ENCODE measurements at places on chromosomes 3 and 15. TPM values are rescaled to one million over a fixed set of nuclear protein-coding genes. Genes with fewer than 3 reads are reported as not detected.

Gene PLA2G4F
- 5.2 TPM for total RNA-seq

Gene PTPN9
- 39.0 TPM for total RNA-seq

Gene ZIC1
- total RNA-seq = not detected

Gene HERC2
- total RNA-seq = 59.0 TPM

Gene RBPMS2
- 1.9 TPM for total RNA-seq

Gene PLIN1
- not detected for total RNA-seq

Gene LRRN1
- total RNA-seq = 26.8 TPM

Gene ACP3
- 1.8 TPM for total RNA-seq

Gene ADAMTS9
- 217 TPM for total RNA-seq

Gene SCN11A
- 0.27 TPM for total RNA-seq

Gene LTF
- not detected for total RNA-seq

Gene GOLGA8T
- total RNA-seq = 0.27 TPM

DNA sequence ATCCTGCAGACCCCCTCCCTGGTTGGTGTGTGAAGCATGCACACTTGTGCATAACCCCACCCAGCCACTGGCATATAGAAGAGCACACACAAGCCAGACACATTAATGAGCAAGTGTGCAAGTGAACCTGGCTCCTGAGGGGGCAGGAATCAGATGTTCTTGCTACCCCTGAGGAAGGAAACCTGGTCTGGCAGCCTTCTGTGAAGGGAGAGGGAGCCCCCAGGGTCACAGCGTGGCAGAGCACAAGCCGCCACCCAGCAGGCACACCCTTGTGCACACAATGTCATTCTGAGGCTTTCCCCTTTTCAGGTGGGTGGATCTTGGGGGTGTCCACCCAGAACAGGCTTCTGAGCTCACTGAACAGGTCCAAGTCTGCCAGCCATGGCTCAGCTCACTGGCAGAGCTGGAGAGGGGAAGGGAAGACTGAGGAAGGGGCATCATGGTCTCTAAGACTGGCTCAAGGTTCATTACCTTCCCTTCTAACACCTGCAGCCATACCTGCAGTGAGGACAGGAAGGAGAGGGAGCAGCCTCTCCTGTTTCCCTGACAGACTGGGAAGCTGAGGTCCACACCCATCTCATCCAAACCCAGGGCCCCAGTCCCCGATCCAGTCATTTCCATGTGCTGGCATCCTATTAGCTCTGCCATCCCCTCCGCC is 31.6 kb upstream of the SEMA3F start:
- no peak for DNase-seq

- no peak for DNase-seq
Measured at GRCh38 chr3:113211330-113212149, at the start of gene BOC. Gene BOC, plus strand, starts transcription at chr3:113211557. Its CDS starts 38,246 bp downstream, at chr3:113249803.

DNA sequence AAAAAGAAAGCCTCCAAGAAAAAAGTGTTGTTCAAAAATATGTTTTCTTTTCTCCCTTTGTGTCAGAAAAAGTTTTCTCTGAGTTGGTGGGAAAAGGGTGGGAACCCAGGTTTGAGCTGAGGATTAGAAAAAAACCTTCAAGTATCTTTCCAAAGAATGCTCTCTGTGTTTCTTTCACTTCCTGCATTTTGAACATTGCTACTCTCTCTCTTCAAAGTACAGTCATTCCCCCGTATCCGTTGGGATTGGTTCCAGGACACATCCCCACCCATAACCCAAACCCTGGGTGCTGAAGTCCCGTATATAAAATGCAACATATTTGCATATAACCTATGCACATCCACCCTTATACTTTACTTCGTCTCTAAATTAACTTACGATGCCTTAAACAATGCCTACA is 139.6 kb downstream of the TMCO5A start:
- no peak for DNase-seq

GRCh38 chr15:100461049-100461448 is 67.7 kb downstream of the CERS3 start:
- DNase-seq = no peak

GRCh38 chr3:184808021-184808420 is 3.9 kb upstream of the VPS8 start:
- DNase-seq = no peak

- no peak for DNase-seq
Measured at GRCh38 chr3:115165701-115166100, 18.6 kb upstream of the ZBTB20 start.

DNA sequence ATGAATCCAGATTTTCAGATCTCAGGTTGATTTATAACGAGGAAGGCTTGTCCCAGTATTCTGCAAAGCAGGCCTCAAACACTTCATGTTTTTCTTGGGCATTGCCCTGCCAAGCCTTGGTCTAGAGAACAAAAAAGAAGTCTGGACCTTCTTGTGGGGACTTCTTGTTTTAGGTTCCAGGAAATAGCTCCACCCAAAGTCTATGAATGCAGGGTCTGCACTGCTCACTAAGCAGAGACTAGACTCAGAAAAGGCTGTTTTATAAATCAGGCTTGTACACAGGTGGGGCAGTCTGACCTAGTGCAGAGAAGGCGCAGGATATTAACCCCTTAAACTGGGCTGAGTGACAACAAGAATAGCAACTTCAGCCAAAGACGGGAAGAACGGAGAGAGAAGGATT is 44.3 kb downstream of the GLB1 start:
- no peak for DNase-seq

- no peak for DNase-seq
Measured at GRCh38 chr15:35929740-35930444, 383.9 kb upstream of the DPH6 start.

DNA sequence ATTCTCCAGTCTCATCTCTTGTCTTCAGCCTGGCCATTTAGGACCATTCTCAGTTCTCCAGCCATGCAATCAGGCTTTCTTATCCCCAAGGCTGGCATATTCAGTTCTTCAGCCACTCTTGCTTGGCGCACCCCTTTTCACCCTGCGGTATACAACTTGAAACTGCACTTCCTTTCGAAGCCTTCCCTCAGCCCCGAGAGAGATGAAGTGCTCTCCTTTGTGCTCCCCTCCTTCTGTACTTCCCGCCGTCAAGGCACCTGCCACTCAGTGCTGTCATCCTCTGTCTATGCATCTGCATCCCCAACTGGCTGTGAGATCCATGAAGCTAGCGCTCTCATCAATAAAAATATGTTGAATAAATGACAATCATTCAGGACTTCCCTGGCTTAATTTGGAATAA is 45.7 kb downstream of the MORC1 start:
- DNase-seq = no peak

DNA sequence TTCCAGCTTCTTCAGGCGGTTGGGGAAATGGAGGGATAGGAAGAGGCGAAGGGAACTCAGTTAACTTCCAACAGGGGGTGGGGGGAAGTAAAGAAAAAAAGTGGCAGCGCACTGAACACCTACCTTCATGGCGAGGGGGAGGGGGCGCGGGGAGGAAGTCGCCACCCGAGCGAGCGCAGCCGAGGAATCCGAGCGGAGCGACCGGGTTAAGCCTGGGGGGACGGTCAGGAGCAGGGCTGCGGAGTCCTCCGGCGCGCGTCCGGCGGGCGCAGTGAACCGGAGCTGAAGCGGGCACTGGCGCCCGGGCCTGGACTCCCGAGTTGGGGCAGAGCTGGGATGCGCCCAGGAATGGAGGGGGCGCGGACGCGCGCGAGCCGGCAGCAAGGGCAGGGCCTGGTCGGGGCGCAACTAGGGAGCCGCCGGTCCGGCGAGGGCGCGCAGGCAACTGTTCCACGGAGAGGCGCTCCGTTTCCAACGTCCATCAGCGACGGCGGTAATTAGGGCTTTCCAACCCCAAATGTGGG is at the start of gene WNT5A:
Gene WNT5A (minus strand): TSS at position 450 of the 524 bp plus-strand sequence. CDS start 321 bp downstream, at position 129.
- DNase-seq = no peak

DNA sequence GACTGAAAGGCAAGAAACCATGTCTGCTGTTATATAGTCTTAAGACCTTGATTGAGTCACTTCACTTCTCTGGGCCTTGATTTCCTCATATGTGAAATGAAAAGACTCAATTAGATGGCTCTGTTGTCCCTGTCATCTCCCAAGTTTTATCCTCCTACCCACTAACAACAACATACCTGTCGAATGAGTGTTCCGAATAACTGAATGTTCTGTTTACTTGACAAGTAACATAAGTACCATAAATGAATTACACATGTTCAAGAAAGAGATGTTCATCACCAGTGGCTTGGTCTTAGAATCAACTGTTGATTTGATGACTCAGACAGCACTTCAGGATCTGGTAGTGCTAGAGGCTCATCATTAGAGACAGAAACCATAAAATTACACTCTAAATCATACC is 311.7 kb downstream of the VPS13C start:
- DNase-seq = no peak

- DNase-seq = no peak
Measured at GRCh38 chr15:77025083-77025901, 30.4 kb downstream of the PSTPIP1 start.

Measured in kidney epithelial cell (primary cell).